GM12892 (cell line): ENCODE measurements at places on chromosomes 5 and 9.

- DNase-seq: no peak
Measured at GRCh38 chr9:76521906-76522305, 62.9 kb downstream of the GCNT1 start.

DNA sequence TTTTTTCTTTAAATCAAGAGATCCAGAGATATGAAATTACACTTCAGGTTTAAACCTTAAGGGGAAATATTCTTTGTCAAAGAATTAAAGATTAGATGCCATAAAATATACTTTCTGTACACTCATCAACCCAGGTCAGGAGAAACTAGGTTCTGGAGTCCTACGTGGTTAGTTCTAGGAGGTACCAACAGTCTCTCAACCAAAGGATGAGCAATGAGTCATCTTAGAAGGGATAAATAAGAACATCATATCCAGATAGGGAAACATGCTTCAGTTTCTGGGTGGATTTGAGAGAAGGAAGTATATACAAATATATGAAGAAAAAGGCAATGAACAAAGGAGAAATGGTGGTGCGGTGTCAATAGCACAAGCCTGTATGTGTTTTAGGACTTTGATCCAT, 98.2 kb downstream of the CSNK1G3 start:
- no peak for DNase-seq

DNA sequence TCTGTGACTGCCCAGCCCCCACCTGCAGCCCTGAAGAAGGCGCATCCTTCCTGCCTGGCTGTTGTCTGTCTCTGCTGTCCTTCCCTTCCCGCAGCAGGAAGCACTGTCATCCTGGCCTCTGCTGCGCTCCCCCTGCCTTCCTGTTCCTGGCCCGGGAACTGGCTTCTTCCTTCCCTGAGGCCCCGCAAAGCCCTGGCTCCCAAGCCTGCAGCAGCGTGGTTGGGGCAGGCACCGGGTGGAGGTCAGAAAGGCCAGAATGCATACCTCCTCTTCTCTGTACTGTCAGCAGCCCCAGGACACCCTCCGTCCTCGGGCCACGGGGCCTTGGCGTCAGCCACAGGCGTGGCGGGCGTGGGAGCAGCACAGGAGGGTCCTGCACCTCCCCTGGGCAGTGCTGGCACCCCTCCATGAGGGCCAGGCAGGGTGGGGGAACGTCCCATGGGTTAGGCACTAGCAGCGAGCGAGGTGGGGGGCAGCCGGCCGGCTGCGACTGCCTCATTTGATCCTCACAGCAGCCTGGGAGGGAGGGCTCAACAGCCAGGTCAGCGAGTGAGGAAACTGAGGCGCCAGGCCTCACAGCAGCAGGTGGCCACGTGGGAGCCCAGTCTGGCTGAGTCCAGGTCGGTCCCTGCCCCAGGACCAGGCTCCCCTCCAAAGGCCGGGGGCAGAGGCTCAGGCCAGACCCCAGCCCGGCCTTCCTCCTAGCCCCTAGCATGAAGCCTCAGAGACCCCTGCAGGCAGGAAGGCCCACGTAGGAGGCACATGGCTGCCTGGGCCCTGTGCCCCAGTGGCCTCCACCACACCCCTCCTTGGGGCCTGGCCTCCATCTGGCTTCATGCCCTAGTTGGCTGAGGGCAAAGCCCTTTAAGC, 9.4 kb downstream of the FLT4 start:
- peak; percentile 15 for DNase-seq

GRCh38 chr5:64678374-64678773, 11.9 kb upstream of the SHISAL2B start:
- DNase-seq: no peak

GRCh38 chr9:136117291-136117915, 1.3 kb downstream of the TMEM250 start:
- no peak for DNase-seq

- DNase-seq: no peak
Measured at GRCh38 chr5:137794863-137795262, 40.7 kb upstream of the HNRNPA0 start.

DNA sequence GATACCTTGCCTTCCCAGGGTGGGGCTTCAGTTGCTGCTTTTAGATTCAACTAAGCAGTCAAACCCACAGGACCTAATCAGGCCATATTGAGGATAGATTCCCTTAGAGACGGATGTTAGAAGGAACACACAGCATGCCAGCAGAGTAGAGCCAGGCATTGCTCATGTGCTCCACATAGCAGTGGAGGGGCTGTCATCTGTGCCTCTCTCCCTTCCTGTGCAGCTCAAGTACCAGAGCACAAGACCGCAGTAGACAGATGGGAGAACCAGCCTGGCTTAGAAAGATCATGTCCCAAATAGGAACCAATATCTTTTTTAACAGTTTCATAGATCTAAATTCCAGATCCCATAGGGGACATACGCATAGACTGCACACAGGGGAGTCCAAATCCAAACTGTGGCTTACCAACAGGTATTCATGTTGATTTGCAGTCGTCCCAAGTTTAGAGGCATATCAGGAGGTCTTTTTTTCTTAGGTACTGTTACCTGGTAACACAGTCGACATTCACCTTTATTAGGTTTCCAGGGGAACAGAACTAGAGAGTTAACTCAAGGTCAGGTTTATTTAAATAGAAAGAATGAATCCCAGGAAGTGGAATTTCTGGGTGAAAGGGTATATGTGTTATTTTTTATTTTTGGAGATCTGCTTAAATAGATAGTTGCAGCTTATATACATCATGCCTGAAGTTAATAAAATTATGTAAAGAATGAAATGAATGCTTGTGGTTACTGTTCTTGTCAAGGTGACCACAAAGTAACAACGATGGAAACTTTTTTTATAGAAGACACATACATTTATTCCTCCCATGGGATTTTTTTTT, 43.5 kb upstream of the PCAT7 start:
- DNase-seq: no peak

DNA sequence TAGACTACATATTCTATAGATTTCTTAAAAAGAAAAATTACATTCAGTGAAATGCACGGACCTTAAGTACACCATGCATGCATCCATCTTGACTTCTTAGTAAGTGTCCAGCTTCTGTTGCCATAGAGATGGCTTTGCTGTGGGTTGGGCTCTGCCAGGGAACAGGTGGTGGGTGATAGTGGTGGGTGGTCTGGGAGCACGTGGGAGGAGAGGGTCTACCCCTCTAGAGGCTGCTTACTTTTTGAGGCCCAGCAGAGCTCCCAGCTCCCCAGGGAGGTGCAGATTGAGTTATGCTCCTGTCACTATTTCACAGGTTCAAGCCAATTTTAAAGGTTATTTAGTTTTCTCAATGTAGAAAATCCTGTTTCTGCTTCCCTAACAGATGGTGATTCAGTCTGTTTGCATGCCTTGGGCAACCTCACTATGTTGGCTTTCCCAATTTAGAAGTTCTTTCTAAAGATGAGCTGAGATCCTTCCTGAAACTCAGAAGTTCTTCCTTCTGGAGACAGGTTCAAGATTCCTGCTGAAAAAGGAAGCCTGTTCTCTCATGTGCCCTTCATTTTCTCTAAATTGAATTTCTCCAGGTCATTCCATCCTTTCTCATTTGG, 107.4 kb upstream of the LHFPL2 start:
- no peak for DNase-seq

DNA sequence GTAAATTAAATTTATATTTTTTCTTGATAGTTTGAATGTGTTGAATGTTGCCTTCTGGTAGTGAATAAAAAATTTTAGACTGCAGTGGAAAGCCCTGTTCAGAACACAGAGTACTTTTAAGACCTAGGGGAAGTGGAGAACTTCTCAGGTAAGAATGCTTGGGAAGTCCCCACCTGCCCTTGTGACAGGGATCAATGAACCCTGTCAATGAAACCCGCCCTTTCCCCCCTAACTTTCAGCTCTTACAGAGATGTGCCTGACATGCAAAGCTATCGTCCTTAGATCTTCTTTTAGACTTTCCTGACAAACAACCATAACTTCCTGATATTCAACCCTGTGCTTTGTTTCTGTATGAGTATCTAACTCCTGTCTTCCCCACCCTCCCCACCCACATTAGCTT, 562.7 kb downstream of the TLE4 start:
- peak; percentile 33 for DNase-seq

DNA sequence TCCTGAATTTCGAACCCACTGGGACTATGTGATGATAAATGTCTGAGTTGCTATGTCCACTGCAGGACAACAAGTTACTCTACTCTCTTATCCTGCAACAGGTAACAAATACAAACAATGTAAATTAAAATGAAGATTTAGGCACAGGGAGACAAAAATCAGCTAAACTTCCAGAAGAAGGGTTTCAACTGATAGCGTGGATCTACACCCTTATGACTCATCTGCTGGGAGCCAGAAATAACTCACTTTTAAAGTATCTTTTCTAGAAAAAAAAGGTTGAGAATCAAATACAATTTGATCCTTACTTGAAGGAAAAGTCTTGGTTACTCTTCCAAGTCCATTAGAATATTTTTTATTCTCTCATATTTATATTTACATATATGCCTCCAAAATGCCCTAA, 21.4 kb downstream of the PJA2 start:
- no peak for DNase-seq

- no peak for DNase-seq
Measured at GRCh38 chr5:32833127-32833526, 122.0 kb downstream of the NPR3 start.

DNA sequence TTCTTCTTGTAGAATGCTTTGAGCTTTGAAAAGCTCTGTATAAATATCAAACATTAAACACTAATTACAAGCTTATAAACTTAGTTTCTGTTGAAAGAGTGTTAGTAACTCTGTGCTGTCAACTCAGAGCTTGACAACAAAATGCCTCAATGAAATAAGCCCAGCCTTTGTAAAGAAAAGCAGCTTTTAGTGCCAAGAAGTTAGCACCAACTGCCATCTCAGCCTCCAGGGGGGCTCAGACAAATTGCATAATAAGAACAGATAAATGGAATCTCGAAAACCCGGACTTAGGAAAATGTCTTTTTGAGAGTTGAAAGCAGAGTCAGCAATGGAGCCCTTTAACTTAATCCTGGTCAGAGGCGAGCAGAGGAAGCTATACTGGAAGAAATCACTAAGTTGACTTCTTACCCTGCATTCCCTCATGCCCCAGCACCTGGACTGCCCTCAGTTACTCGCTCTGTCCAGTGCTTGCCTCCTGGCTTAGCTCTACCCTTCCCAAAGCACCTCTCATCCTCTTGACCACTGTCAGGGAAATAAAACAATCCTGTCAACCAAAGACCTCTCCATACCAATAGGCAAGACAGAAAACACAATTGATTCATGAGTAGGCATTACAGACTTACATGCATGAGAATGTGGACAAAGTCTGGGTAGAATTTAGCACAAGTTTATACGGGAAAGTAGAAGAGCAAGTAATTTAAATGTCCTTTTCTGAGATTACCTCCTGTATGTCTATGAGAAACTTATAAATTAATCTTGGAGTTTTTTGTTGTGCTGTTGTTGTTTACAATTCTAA, 352.7 kb downstream of the ZNF608 start:
- DNase-seq: no peak

- DNase-seq: no peak
Measured at GRCh38 chr5:169934990-169935389, 45.3 kb downstream of the INSYN2B start.

DNA sequence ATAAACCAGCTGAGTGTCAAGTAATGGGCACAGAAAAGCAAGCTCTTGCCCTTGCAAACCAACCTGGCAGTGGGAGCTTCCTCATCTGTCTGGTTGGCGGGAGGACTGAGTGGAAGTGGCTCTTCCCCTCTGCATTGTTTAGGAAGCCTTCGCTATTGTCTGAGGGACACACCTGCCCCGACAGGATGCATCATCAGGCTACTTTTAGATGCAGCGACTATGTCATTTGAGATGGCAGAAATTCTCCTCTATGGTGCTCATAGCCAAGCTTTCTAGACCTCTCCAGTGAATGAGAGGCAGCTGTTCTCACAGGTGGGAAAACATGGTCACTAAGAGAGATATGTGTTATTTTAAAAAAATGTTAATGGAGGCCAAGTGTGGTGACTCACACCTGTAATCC, 104.0 kb downstream of the DOCK8 start:
- no peak for DNase-seq

- no peak for DNase-seq
Measured at GRCh38 chr5:174376056-174376455, 330.6 kb downstream of the NSG2 start.

GRCh38 chr5:170623576-170624181, 119.9 kb downstream of the KCNIP1 start:
- DNase-seq: no peak

DNA sequence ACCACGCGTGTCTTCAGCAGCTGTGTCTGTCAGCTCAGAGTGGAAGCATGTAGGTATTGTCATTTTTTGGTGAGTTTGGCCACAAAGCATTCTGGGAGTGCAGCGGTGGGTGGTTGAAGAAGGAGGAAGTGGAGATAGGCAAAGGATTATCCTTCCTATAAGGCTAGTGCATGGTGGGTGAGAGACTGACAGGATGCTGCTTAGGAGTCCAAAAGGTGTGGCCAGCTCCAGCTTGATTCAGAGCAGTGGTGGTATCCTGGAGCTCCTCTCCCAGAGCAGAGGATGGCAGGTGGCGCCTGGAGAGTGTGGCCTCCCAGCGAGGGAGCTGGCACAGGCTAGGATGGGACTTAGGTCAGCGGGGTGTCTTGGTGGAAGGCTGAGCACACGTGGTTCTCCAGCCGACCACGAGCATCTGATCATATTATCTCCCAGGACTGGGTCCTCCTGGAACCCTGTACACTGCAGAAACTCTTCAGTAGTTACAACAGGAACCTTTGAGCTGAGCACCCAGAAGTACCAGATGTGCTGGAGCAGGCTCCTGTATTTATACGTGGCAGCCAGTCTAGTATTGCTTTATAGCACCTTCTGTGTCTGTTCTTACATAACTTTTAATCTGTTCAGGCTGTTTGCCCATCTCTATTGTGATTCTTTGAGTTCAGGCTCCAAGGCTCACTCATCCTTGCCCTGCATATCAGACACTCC, 29.6 kb downstream of the MAML1 start:
- DNase-seq: no peak

DNA sequence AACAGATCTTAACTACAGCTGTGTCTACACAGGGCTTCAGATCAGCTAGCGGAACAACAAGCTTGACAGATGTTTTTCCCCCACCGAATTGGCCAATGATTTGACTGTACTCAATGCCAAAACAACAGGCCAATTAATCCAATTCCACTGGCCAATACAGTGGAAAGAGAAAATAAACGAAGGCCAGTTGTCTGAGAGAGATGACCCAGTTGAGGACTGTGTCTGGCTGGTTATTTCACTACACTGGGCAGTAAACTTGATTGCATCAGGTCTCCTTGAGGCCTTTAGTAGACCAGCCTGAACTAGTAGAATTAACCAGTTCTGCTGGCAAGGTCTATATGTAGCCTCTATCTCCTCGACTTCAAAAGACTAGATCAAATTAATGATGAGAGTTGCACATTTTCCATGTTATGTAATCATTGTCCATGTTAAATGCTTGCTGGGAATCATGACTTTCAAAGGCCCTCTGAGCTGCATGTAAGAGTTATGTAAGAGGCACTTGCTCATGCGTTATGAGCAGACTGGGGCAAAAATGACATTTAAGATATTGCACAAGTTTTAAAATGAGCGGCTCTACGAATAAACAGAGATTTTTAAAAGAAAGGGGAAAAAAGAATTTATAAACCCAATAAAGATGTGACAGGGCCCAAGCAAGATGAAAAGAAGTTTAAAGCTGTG, 28.3 kb downstream of the SMIM23 start:
- DNase-seq: no peak

GRCh38 chr5:10471677-10472076, 30.0 kb downstream of the ROPN1L start:
- no peak for DNase-seq
